ENCODE measurements at places on chromosomes 4 and X. TPM values are rescaled to one million over a fixed set of nuclear protein-coding genes. Genes with fewer than 3 reads are reported as not detected.
A peak's percentile ranks its signal among the peaks of the same experiment; 100 is the strongest.

DNA sequence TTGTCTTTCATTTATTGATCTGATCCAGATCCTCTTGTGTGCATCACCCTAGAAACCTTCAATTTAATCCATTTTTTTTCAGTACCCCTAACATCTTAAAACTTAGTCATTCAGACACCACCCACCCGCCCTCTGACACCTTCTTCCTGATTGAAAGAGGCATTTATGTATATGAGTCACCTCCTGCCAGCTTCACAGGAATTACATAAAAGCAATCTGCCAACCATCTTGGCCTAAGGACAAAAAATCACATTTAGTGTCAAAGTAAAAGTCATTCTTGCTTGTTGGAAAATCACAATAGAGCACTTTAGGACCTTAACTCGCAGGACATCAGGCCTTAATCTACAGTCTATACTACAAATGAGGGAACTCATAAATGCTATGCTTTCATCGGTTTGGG, 52.1 kb downstream of the NDST3 start:
- DNase-seq = peak; percentile 67

DNA sequence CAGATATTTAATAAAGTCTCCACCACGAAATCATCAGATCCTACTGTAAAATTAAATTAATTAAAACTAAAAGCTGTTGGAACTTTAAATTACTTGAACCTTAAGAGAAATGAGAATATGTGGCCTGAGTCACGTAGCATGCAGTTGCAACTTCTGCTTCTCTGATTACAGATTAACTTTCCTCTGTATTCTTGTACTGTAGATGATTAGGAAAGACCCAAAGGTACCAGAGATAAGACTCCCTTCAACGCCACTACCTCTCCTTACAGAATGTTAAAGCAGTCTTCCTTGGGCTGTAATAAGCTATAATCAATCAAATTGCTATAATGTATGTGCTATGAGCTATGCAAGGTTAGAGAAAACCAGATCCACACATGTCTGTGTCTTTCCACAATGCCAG, 47.9 kb downstream of the FAM13A start:
- no peak for DNase-seq

- DNase-seq = no peak
Observed at GRCh38 chr4:159248384-159249178, 145.7 kb downstream of the RAPGEF2 start.

DNA sequence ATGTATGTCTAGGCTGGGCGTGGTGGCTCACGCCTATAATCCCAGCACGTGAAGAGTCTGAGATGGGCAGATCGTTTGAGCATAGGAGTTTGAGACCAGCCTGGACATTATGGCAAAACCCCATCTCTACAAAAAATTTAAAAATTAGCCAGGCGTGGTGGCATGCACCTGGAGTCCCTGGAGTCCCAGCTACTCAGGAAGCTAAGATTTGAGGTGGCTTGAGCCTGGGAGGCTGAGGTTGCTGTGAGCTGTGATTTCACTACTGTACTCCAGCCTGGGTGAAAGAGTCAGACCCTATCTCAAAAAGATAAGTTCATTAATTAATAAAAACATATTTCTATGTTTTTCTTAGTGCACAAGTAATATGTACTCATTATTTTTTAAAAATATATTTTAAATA, 238.1 kb downstream of the ARHGAP24 start:
- no peak for DNase-seq

DNA sequence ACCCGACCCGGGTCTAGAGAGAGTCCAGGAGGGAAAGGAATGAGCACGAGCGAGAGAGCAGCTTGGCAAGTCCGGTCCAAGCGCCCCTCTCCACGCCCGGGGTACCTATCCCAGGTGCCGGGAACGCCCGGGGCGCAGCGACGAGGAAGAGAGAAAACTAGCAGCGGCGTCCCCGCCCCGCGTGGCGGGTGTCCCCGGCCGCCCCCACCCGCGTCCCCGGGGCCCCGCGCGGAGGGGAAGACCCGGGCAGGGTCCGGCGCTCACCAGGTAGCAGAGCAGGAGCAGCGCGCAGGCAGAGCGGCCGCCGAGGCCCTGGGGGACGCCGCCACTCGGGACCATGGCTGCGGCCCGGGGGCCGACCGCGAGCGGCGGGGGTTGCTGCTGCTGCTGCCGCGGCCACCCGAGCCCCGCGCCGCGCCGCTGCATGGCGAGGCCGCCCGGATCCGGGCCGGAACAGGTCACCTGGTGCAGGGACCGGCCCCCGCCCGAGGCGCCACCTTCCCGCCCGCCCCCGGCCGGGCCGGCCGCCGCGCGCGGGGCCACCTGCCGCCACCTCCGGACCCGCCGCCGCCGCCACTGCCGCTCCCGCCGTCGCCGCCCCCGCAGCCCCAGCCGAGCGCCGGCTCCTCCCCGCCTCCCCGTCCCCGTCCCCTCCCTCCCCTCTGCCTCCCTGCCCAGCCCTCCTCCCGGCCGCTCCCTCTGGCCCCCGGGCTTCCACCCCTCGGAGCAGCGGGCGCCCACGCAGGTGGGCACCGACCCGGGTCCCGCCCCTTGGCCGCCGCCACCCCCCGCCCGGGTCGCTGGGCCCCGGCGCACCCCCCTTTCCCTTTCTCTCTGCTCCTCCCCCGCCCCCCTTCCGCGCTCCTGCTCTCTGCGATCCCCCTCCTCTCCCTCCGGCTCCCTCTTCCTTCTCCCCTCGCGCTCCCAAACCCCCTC, at the start of gene SEL1L3:
Gene SEL1L3, minus strand, starts transcription at position 578 of the 936 bp plus-strand sequence. Its CDS starts 152 bp downstream, at position 426.
- peak; percentile 53 for DNase-seq

Gene H2BW2
- total RNA-seq = not detected

Gene CNKSR2
- not detected for total RNA-seq

DNA sequence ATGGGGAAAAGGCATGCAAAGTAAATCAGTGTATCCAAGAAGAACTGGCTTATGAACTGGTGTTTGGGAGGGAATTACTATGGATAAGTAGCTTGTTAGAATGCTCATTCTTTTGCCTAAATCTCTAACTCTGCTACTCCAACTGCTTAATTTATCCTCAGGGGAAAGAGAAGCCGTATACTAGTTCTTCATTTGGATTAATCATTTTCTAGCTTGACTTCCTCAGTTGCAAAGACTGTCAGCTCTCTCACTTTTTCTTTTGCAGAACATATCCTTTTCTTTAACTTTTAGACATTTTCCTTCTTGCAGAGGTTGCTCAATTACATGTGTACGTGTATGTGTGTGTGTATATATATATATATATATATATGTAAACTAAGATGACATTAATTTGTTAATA, 21.9 kb downstream of the GPRIN3 start:
- DNase-seq = no peak

GRCh38 chrX:649166-649565, 18.6 kb downstream of the SHOX start:
- DNase-seq = no peak

Gene GPM6B
- total RNA-seq = 0.16 TPM

Gene TKTL2
- total RNA-seq = not detected

Gene COL4A6
- total RNA-seq = 0.46 TPM

Gene TMEM35A
- total RNA-seq = 0.23 TPM

Gene CXCL5
- 0.23 TPM for total RNA-seq

- no peak for DNase-seq
Observed at GRCh38 chr4:86403575-86403974, 43.7 kb upstream of the MAPK10 start.

DNA sequence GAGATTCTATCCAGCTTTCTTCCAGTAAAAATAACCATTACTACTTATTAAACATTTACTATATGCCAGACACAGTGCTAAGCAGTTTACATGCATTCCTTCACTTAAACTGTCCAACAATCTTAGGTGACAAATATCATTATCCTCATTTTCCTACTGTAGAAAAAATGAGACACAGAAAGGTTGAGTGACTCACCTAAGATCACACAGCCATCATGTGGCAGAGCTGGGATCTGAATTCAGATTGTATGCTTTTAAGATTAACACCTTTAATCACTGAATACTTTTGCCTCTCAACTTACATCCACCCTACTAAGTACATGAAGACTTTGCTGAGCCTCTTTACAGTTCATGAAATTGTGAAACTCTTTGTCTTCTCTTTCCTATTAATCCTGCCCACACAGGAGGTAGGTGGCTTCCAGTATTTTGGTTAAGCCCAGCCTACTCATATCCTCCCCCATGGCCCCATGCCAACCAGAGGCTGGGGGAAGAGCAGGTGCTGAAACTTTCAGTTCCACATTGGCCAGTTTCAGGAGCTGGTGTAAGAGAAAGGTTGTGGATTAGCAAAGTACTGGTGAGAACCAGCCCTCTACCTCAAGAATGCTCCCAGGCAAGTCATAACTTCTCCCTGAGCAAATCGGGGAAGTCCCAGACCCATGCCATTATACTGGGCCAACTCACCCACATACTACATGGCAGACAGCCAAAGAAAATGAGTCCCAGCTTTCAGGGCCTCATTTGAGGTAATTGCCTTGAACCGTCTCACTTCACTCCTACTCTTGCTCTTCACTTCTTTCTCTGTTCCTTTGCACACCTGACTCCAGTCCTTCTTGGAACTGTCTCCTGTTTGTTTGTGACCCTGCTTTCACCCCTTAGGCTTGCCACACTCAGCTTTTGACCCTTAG, 211.1 kb downstream of the GUCY2F start:
- DNase-seq = peak; percentile 8

Gene SH3RF1
- total RNA-seq = 1.3 TPM

- DNase-seq = no peak
Observed at GRCh38 chrX:30275498-30275897, 28.6 kb downstream of the MAGEB1 start.

- DNase-seq = no peak
Observed at GRCh38 chr4:141921293-141921692, 284.9 kb downstream of the IL15 start.

DNA sequence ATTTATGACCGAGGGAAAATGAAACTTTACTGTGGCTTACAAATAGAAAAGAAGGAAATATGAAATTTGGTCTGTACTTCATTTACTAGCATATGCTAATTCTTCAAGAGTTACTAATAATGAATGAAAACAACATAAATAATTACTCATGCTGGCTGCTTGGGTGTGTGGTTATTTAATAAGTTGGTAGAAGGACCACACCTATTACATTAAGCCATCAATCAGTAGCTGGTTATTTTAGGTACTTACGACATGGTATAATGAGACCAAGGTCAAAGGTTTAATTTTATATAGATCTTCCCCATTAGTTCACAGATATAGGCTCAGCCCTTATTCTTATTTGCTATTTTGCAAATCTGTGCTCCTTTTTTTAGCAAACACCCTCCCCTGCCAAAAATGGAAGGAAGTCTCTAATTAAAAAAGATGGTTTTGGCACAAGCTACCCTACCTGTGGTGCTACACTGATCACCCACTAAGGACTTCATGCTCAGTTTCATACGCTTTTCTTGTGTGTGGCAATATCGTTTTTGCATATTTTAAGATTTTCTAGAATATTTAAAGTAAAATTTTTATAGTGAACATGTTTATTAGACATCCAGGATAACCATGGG, 14.1 kb downstream of the TMPRSS11D start:
- DNase-seq = no peak

GRCh38 chr4:141352331-141352730, 131.6 kb downstream of the ZNF330 start:
- DNase-seq = no peak

- no peak for DNase-seq
Observed at GRCh38 chrX:133652185-133652584, 236.9 kb upstream of the GPC4 start.

Gene TSPAN7
- not detected for total RNA-seq

Gene DCTD
- total RNA-seq = 137 TPM

DNA sequence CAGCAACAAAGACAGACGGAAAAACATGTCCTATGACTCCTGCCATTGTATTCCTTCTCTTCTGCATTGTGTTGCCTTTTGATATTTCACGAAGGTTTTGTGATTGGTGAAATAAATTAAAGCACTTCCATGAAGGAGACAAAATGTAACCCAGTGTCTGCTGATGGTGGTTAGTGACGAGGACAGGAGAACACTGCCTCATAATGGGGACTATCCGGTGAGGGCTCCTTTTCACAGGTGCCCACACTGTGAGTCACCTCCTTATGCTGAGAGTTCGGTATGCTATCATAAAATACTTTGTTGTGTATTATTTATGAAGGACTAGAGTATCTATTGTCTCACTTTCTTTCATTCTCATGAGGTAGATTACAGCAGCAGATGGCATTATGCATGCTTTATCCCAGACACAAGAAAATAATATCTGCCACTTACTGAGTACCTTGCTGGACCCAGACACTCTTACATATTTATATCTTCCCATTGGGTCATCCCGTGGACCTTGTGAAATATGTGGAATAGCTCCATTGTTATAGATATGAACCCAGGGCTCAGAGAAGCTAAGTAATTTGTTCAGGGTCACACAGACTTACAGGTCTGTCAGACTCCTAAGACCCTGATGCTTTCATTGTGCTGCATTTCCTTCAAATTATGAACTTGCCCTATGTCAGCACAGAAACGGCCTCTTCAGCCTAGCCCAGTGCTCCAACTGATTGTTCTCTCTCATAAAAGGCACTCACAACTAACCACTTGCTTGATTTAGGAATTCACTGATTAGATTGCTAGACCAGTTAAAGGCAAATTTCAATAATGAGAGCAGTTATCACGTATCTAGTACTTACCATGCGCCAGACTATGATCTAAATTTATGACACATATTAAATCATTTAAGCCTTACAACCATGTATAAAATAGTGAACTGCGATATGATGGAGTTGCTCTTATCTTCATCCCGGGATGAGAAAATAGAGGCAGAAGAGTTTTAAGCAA, 31.2 kb downstream of the PLS3 start:
- DNase-seq = no peak

GRCh38 chr4:120317713-120318112, 251.1 kb upstream of the MAD2L1 start:
- no peak for DNase-seq

DNA sequence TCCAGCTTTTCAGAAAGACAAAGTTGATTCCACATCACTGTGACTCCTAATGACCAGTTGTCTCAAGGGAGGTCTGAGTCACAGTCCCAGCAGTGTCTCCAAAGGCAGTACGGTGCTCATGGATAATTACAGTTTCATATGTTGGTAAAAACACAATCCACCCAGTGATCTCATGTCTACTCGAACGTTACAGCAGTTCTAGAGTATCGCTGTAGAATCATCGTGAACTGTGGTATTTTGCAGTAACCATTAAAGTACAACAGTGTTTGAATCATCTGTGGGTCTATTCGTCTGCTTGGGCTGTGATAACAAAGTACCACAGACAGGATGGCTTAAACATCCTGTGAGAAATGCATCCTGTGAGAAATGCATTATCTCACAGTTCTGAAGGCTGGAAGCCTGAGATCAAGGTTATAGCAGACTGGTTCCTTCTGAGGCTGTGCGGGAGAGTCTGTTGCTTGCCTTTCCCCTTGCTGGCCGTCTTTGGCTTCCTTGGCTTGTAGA, 121.1 kb upstream of the SORBS2 start:
- peak; percentile 79 for DNase-seq

GRCh38 chr4:187586892-187587291, 408.7 kb upstream of the ZFP42 start:
- no peak for DNase-seq

All from MG63 (cell line).